Articular chondrocyte of knee joint (primary cell): ENCODE measurements at places on chromosomes 13 and 19. TPM values are rescaled to one million over a fixed set of nuclear protein-coding genes. Genes with fewer than 3 reads are reported as not detected.

Gene ZSCAN1
- 0.11 TPM in 1 of 2 replicates, not detected in the other for total RNA-seq

Gene CACNA1A
- 9.1 and 29.4 TPM in 2 replicates for total RNA-seq

Gene NLRP7
- total RNA-seq, result not detected in 2 replicates

Gene NDUFS7
- total RNA-seq, result 27.6 and 37.4 TPM in 2 replicates

Gene MRPL57
- 9.0 and 10.3 TPM in 2 replicates for total RNA-seq

Gene SHC2
- total RNA-seq, result 0.39 and 1.4 TPM in 2 replicates

Gene ZMYM2
- 72.3 and 83.7 TPM in 2 replicates for total RNA-seq

Gene SRRM5
- not detected in 2 replicates for total RNA-seq

Gene PDX1
- total RNA-seq, result not detected in 2 replicates

Gene RHPN2
- 0.78 and 0.86 TPM in 2 replicates for total RNA-seq

Gene PLIN4
- total RNA-seq, result 0.11 and 0.13 TPM in 2 replicates

Gene FFAR3
- total RNA-seq, result not detected in 2 replicates

Gene CGB2
- total RNA-seq, result not detected in 2 replicates

Gene PMIS2
- total RNA-seq, result not detected in 2 replicates

Gene CCDC169
- 2.6 and 3.9 TPM in 2 replicates for total RNA-seq
